ENCODE measurements at places on chromosomes 11 and 22. TPM values are rescaled to one million over a fixed set of nuclear protein-coding genes. Genes with fewer than 3 reads are reported as not detected.

IGLL1 gene
- total RNA-seq: not detected

- no peak for DNase-seq
Measured at GRCh38 chr11:90288212-90288821, 65.5 kb upstream of the CHORDC1 start.

DNA sequence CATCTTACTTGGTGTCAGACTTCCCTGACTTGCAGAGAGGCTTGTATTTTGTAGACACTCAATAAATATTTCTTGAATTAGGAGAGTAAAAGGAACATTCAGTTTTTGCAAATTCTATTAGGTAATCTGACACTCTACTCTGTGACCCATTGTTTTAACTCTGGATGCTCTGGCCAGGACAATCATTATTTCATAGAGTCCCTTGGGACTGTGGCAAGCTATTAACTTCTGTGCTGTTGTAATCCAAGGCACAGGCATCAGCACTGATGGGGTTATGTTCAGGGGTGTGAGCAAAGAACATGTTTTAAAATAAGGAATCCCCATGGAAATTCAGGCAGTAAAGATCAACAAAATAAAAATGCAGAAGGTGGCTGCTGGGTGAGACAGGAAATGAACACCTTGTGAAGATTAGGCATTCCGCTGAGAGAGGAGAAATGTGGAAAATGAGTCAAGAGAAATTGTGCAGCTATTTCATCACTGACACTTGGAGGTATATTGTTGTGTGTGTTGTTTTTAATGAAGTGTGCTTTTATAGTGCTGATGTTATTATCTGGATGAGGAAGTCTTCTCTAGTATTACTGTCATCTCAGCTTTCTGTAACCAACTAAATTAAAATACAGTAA lies 175.2 kb downstream of the WNT11 start:
- no peak for DNase-seq

GRCh38 chr22:37782340-37783168 lies 25.2 kb upstream of the GCAT start:
- DNase-seq: no peak

DNA sequence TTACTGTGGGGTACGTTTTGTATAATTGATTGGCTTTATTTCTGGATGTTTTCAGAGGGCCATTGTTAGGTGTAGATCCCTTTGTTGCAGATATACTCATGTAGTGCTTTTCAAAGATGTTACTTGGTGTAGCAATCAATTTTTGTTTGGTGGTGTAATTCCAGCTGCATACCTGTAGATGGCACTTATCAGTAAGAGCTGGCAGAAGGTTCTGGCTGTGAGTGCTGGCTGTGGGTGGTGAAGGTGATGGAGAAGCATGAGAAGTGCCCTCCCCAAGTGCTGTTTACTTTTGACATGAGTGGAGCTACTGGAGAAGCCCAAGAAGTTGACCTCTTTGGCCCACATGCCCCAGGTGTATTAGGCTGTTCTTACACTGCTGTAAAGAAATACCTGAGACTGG lies 1074.9 kb downstream of the FAM181B start:
- no peak for DNase-seq

SLC25A45 gene
- 2.6 TPM for total RNA-seq

GRCh38 chr11:83403691-83404389 lies 117.7 kb upstream of the CCDC90B start:
- no peak for DNase-seq

DNA sequence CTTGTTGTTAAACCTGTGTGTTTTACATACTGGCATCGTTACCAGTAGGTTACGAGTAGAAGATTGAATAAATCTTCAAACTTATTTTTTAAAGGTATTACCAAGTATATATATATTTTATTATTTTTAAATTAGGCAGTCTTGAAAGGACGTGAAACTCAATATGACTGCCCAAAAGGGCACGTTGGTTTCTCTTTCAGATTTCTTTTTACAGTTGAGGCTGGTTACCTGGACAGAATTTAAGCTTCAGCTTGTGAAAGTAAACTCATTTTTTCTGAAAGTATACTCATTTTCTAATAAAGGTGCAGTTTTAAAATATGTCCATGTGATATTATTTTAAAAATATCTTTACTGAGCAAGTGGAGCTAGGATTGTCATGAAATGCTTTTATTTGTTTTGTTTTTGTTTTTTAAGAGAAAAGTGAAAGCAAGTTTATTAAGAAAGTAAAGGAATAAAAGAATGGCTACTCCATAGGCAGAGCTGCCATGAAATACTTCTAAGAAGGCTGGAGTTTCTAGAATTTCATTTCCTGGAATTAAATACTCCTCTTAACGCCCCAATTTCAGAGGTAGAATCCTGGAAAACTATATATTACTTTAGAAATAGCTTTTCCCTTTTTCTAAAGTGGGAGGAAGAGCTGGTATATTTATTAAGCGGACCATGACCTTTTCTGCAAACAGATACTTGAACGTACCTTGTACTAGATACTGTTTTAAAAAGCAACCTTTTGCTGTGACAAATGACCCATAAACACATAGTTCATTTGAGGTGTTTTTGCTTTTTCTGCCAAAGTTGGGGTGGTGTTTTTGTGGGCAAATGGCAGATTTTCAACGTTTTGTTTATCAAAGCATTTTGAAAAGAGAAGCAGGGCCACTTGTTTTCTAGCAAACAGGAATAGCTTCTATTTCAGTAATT lies 1.9 kb downstream of the FBXO7 start:
- no peak for DNase-seq

GRCh38 chr22:29308791-29309262 lies 2.4 kb downstream of the GAS2L1 start:
- no peak for DNase-seq

KRTAP5-1 gene
- total RNA-seq: not detected

GPR83 gene
- 0.12 TPM for total RNA-seq

DNA sequence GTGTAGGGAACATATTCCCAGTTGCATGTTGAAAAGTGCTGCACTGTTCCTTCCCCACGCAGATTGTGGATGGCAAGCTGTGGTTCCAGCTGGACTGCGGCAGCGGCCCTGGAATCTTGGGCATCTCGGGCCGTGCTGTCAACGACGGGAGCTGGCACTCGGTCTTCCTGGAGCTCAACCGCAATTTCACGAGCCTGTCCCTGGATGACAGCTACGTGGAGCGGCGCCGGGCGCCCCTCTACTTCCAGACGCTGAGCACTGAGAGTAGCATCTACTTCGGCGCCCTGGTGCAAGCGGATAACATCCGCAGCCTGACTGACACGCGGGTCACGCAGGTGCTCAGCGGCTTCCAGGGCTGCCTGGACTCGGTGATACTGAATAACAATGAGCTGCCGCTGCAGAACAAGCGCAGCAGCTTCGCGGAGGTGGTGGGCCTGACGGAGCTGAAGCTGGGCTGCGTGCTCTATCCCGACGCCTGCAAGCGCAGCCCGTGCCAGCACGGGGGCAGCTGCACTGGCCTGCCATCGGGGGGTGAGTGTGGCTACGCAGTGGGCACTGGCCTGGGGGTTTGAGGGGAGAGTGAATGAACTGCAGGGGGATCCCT lies 102.7 kb upstream of the MTNR1B start:
- DNase-seq: no peak

- DNase-seq: no peak
Measured at GRCh38 chr11:40227730-40228129, 1231.7 kb downstream of the LRRC4C start.

GRCh38 chr11:62547691-62548281 lies 1.2 kb upstream of the AHNAK start:
- DNase-seq: no peak

MMP13 gene
- total RNA-seq: not detected
